ENCODE measurements at places on chromosomes 3 and 15. TPM values are rescaled to one million over a fixed set of nuclear protein-coding genes. Genes with fewer than 3 reads are reported as not detected.

The CPN2 gene
- total RNA-seq: not detected

The STRA6 gene
- 5.9 TPM for total RNA-seq

The AP3B2 gene
- 24.7 TPM for total RNA-seq

The B3GALNT1 gene
- total RNA-seq: 25.1 TPM

- peaks cover 48% of the 10 kb centered on the region for H3K27me3 ChIP-seq
- peaks cover 5% of the 10 kb centered on the region for H3K36me3 ChIP-seq
- no peak for DNase-seq
- H3K4me3 ChIP-seq: no peak overlapping the region
Measured at GRCh38 chr15:101543431-101543830, 53.9 kb upstream of the PCSK6 start.

GRCh38 chr15:89446255-89446891 is 50.0 kb downstream of the RHCG start:
- no peaks in the 10 kb centered on the region for H3K4me1 ChIP-seq
- H3K36me3 ChIP-seq: no peaks in the 10 kb centered on the region
- no peak for DNase-seq
- H3K27me3 ChIP-seq: peaks cover 92% of the 10 kb centered on the region
- H3K4me3 ChIP-seq: no peak overlapping the region
